ENCODE measurements at places on chromosomes 16 and 17. TPM values are rescaled to one million over a fixed set of nuclear protein-coding genes. Genes with fewer than 3 reads are reported as not detected.
A peak's percentile ranks its signal among the peaks of the same experiment; 100 is the strongest.

GRCh38 chr17:4142107-4142900 is 526 bp downstream of the ZZEF1 start:
- DNase-seq: peak; percentile 43

DNA sequence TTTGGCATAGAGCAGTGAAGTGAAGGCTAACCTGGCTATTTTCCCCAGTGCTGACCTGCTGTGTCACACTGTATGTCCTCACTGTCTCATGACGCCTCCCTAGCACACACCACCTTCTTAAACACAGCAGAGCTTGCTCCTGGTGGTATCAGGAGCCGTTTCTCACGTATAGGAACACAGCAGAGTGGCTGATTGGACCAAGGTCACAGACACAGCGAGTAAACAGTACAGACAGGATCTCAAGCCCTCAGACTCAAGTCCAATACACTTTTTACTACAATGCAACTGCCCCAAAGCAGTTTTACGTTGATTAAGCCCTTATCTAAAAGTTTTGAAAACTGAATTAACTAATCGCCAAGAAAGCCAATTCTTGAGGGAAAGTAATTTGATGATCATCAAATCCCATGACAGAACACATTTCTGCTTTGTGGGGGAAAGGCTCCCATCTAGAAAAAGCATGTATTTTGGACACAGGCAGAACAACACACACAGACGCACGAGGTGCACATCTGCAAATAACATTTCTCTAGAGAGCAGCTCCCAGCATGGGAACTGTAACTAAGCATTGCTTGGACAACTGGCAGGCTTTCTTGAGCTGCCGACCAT is 15.2 kb downstream of the ARHGAP17 start:
- DNase-seq: peak; percentile 44

- no peak for DNase-seq
Observed at GRCh38 chr16:78098595-78099270, 721 bp upstream of the WWOX start.

CCL4L2 gene
- not detected for total RNA-seq

- no peak for DNase-seq
Observed at GRCh38 chr16:55513616-55514015, 4.7 kb downstream of the LPCAT2 start.

- peak; percentile 93 for DNase-seq
Observed at GRCh38 chr16:31472709-31473203, 804 bp downstream of the TGFB1I1 start.

CARD14 gene
- not detected for total RNA-seq

RASL10B gene
- 26.3 TPM for total RNA-seq

- no peak for DNase-seq
Observed at GRCh38 chr17:34437188-34437587, 74.2 kb upstream of the CCL1 start.

DNA sequence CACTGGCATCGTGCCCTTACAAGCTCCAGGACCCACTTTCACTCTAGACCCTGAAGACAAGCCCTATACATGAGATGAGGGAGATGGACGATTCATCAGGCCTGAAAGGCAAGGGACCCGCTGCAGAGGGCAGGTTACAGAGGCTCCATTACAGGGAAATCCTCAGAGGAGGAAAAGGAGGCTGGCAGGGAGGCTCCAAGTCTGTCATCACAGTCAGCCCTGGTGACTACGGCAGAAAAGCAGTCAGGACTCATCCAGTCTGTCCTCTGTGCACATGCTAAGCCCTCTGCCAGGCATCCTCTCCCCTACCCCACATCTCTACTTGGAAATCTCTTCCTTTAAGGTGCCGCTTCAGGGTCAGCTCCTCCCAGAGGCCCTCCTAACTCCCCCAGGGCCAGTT is 197.7 kb upstream of the CDH5 start:
- DNase-seq: no peak

CSNK1D gene
- total RNA-seq: 66.1 TPM

- peak; percentile 46 for DNase-seq
Observed at GRCh38 chr16:53052519-53053501, at the start of gene CHD9NB. Gene CHD9NB (minus strand): TSS chr16:53052897. CDS start chr16:53044158, 8,739 bp downstream.

GRCh38 chr16:1290860-1291575 is 18.4 kb upstream of the UBE2I start:
- no peak for DNase-seq

SHISA6 gene
- total RNA-seq: 0.24 TPM

METTL16 gene
- 32.0 TPM for total RNA-seq

- no peak for DNase-seq
Observed at GRCh38 chr16:84677849-84678248, 22.0 kb upstream of the USP10 start.

GRCh38 chr17:72538901-72539352 is 418.1 kb downstream of the SOX9 start:
- no peak for DNase-seq

GRCh38 chr16:54923055-54923473 is 7.6 kb upstream of the IRX5 start:
- DNase-seq: no peak

ATP6V0A1 gene
- total RNA-seq: 65.9 TPM

GRCh38 chr16:58487566-58488351 is 12.2 kb upstream of the NDRG4 start:
- DNase-seq: peak; percentile 87

DNA sequence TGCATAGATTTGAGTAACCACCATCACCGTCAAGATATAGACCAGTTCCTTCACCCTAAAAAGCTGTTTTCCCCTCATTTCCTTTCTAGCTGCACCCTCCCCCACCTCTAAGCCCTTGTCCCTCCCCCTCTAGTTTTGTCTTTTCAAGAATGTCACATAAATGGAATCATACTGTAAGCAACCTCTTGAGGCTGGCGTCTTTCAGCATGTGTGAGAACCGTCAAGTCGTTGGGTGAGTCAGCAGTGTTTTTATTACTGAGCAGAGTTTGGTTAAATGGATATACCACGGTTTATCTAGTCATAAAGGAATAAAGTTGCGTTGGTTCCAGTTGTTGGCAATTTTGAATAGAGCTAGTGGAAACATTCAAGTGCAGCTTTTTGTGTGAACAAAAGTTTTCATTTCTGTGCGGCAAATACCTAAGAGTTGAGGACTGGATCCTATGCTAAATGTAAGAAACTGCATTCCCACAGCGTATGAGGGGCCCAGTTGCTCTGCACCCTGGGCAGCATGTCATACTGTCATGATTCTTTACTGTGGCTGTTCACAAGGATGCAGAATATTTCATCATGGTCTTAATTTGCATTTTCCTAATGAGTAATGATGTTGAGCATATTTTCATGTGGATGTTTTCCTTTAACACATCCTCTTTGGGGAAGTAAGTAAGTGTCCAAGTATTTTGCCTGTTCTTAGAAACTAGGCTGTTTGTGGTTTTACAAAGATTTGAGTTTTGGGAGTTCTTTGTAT is 264.3 kb downstream of the CPPED1 start:
- DNase-seq: no peak

DNA sequence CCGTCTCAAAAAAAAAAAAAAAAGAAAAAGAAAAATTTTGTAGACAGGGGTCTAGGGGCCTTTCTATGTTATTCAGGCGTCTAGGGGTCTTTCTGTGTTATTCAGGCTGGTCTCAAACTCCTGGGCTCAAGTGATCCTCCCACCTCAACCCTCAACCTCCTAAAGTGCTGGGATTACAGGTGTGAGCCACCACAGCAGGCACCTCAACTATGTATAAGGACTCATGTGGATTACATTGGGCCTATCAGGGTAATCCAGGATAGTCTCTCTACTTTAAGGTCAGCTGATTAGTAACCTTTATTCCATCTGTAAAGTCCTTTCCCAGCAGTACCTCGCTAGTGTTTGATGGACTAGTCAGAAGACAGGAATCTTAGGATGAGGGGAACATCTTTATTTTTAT is 22.4 kb downstream of the TADA2A start:
- DNase-seq: no peak

COG7 gene
- total RNA-seq: 12.3 TPM

ABCA6 gene
- 22.3 TPM for total RNA-seq

GRCh38 chr17:72358465-72358864 is 237.6 kb downstream of the SOX9 start:
- no peak for DNase-seq

SETD6 gene
- total RNA-seq: 16.6 TPM

GRCh38 chr16:50573279-50573678 is 25.1 kb downstream of the NKD1 start:
- no peak for DNase-seq

- no peak for DNase-seq
Observed at GRCh38 chr16:34078691-34079090, 619.3 kb downstream of the TP53TG3F start.

C17orf67 gene
- total RNA-seq: 1.0 TPM

DNA sequence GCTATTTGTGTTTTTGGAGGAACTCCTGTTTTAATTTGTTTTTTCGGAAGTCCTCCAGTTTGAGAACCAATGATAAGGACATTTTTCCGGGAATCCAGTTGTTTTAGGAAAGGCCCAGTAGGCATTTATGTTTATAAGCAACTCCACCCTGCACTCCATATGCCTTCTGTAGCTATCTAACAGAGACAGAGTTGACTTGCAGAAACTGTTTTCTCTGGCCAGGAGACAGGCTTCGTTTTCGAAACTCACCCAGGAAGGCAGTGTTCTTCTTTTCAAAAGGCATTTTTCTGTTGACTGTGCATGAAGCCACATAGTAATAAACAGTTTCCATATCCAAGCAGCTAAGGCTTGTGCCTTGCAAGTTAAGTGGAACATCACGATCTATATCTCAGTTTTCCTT is 587.1 kb downstream of the WWOX start:
- DNase-seq: no peak

GRCh38 chr17:83012868-83013778 is 66.3 kb upstream of the METRNL start:
- DNase-seq: no peak

FBXL16 gene
- total RNA-seq: not detected

MYADML2 gene
- 11.2 TPM for total RNA-seq

DNA sequence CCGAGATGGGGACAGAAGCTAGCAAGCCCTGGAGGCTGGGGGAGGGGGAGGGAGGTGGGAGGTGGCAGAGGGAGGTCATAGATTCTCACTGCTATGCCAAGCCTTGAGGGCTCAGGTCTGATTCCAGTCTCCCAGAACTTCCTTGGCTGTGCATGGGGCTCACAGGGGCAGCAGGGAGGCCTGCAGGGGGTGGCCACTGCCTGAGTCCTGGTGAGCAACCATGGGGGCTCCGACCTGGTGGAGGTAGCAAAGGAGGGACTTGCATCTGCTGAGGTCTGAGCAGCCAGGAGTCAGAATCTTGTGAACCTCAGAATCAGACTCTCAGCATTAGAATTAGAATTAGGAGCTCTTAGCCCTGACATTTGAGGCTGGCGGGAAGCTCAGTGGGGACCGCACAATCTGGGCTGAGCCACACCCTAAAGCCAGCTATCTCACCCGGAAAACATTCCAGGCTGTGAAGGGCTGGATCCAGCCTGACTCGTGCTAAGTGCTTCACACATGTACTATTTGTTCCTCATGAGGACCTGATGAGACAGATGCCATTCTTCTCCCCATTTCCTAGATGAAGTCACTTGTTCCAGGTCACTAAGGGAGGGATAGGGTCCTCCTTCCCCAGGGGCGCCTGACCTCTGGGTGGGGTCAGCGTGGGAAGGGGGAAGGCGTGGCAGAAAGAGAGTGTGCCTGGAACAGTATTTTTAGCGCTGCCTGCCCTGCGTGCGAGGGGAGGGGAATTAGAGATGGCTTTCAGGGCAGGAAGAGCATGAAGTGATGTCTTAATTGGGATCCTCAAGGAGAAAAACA is 17.3 kb upstream of the KCNJ12 start:
- DNase-seq: no peak

CDH15 gene
- not detected for total RNA-seq

- DNase-seq: no peak
Observed at GRCh38 chr17:17417718-17418181, 59.0 kb upstream of the MED9 start.

- no peak for DNase-seq
Observed at GRCh38 chr16:87295661-87296531, 21.3 kb downstream of the C16orf95 start.

LGALS9C gene
- total RNA-seq: not detected

DNA sequence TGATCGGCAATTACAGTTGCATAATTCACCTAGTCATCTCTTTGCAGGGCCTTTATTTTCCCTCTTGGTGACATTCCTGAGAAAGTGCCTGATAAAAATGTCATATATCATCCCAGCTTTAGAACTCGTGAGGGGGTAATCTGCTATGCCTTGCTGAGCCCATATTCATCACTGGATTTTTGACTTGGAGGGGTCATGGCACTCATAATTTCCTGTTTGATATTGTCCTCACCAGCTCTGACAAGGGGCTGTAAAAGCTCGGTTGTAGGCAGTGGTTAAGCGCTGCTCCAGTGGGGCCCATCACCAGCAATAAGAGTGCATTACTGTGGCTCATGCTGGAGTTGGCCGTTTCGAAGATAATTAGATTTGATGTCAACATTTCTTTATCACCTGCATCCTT is 227.3 kb downstream of the IRX3 start:
- no peak for DNase-seq

GRCh38 chr17:81291662-81292061 is 3.4 kb downstream of the SLC38A10 start:
- peak; percentile 71 for DNase-seq

SPN gene
- total RNA-seq: 3.8 TPM

ESRP2 gene
- total RNA-seq: 0.96 TPM

C16orf92 gene
- total RNA-seq: not detected

KRT25 gene
- total RNA-seq: not detected

DPEP2 gene
- total RNA-seq: 0.42 TPM

GRCh38 chr16:66159987-66160386 is 206.5 kb upstream of the CDH5 start:
- DNase-seq: no peak

GRCh38 chr17:53313746-53314145 is 509.0 kb upstream of the KIF2B start:
- no peak for DNase-seq

KRTAP4-9 gene
- total RNA-seq: not detected

DNA sequence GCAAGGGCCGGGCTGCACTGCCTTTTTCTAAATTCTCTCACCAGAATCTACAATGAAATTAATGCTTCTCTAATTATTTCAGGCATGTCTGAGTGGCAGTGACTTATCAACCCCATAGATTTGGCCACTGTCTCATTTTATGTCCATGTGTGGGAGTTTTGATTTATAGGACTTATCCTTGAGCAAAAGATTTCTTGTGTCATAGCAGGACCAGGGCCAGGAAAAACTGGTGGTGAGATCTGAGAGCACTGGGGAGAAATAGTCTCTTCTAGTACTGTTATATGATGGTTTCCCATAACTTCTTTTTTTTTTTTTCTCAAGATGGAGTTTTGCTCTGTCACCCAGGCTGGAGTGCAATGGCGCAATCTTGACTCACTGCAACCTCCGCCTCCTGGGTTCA is 1.5 kb upstream of the KRT23 start:
- no peak for DNase-seq

DNA sequence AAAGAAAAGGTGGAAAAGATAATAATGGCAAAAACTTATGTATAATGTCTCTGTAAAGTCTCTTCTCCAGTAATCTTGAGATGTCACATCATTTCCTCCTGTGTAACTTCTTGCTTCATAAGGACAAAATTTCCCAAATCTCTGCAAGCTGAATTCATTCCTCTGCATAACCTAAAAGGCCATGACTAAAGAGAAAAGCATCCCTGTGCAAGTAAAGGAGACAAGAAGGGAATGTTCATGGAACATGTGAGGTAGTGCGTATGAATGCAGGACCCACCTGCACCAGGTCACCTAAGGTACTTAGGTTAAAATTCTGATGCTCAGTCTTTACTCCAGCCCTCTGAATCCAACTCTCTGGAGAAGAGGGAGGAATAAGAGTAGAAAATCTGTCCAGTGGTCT is 46.9 kb upstream of the NLK start:
- DNase-seq: no peak

GRCh38 chr16:83619381-83620150 is 188.2 kb upstream of the HSBP1 start:
- no peak for DNase-seq
